Foreskin keratinocyte (primary cell): ENCODE measurements at places on chromosomes 1 and 21. TPM values are rescaled to one million over a fixed set of nuclear protein-coding genes. Genes with fewer than 3 reads are reported as not detected.

GRCh38 chr1:212749821-212750535, 41.6 kb downstream of the NSL1 start:
- DNase-seq, result peak; percentile 59

DNA sequence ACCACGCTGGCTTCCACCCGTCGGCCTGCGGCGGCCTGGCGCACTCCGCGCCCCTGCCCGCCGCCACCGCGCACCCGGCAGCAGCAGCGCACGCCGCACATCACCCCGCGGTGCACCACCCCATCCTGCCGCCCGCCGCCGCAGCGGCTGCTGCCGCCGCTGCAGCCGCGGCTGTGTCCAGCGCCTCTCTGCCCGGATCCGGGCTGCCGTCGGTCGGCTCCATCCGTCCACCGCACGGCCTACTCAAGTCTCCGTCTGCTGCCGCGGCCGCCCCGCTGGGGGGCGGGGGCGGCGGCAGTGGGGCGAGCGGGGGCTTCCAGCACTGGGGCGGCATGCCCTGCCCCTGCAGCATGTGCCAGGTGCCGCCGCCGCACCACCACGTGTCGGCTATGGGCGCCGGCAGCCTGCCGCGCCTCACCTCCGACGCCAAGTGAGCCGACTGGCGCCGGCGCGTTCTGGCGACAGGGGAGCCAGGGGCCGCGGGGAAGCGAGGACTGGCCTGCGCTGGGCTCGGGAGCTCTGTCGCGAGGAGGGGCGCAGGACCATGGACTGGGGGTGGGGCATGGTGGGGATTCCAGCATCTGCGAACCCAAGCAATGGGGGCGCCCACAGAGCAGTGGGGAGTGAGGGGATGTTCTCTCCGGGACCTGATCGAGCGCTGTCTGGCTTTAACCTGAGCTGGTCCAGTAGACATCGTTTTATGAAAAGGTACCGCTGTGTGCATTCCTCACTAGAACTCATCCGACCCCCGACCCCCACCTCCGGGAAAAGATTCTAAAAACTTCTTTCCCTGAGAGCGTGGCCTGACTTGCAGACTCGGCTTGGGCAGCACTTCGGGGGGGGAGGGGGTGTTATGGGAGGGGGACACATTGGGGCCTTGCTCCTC, 1.9 kb downstream of the OLIG2 start:
- DNase-seq, result no peak

DNA sequence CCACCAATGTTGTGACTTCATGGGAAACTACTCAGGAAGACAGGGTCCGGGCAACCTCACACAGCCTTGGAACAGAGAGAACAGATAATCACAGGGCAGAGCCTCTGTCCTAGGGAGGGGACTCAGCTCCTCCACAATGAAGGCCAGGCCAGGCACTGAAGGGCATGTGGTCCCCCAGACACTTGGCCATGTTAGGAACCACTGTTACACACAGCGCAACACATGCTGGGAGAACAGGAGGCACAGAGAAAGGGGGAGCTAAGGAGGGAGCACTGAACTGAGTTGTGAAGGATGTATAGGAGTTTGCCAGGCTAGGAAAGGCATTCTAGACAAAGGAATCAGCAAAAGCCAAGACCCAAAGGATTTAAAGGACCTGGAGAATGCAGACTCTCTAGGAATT, 127.6 kb downstream of the DMRTB1 start:
- DNase-seq, result no peak

GRCh38 chr1:43143441-43143888, 28.6 kb downstream of the EBNA1BP2 start:
- no peak for DNase-seq

GRCh38 chr1:165452336-165453130, 7.6 kb upstream of the RXRG start:
- no peak for DNase-seq

DNA sequence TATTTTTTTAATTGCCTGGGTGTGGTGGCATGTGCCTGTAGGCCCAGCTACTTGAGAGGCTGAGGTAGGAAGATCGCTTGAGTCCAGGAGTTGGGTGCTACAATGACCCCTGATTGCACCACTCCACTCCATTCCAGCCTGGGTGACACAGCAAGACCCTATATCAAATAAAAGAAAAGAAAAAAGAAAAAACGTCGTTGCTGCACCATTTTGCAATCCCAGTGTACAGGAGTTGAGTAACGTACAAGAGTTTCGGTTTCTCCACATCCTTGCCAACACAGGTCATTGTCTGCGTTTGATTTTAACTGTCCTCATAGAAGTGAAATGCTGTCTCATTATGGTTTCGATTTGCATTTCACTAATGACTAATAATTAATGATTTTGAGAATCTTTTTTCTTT, 7.9 kb downstream of the ZNF684 start:
- DNase-seq, result no peak

- DNase-seq, result no peak
These were observed 116.2 kb downstream of the CENPF start for GRCh38 chr1:214719207-214719606.

DNA sequence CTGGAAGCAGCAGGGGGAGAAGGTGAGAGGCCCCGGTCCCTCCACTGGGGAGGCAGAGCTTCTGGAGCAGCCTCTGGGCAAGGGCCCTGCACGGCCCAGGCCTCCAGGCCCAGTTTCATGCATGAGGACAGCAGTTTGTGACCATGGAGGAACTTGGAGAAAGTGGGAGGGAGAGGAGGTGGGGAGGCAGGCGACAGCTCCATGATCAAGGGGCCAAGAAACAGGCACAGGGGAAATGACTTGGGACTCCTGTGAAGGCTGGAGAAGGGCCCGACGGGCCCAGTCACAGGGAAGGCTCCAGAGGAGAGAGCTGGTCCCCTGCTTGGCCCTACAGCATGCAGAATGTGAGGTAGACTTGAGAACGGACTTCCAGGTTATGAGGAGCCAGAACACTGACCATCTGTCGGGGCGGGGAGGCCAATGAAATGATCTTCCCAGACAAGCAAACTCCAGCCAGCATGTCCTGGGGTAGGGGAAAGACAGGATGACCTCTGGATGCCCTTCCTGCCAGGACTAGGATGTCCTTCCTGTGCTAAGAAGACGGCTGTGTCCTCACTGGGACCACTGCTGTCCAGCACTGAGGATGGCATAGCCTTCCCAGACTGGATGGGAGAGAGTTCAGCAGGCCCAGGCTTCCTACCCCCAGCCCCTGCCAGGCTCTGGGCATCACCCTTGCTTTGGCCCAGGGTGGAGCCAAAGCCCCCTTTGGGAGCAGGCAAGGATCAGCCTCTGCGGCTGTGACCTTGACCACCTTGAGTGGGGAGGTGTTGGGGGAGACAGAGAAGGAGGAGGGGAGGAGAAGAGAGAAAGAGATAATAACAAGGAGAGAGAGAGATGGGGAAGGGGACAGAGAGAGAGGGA, 548.2 kb downstream of the PTPRU start:
- no peak for DNase-seq

DNA sequence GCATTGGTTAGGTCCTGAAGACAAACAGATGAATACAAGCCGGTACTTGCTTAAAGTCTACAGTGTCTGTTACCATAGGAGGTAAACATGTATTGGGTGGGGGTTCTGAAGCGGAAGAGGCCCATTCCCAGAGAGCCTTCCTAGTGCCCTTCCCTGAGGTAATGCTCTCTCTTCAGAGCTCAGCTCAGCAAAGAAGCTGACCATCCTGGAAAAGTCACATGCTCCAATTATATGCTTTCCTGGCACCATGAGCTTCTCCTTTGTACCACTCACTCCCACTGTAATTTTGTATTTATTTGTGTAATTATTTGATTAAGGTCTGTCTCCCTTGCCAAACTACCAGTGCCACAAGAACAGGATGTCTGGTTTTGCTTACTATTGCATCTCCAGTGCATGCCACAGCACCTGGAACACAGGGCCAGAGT, 42.0 kb downstream of the RAB3B start:
- DNase-seq, result peak; percentile 66

SLC5A9 gene
- not detected in 2 replicates for total RNA-seq

GRCh38 chr1:227894831-227895451, 52.8 kb downstream of the WNT9A start:
- no peak for DNase-seq

- no peak for DNase-seq
These were observed 69.0 kb upstream of the SPAG17 start for GRCh38 chr1:118254001-118254400.

ASH1L gene
- 15.7 and 15.8 TPM in 2 replicates for total RNA-seq

- no peak for DNase-seq
These were observed 71.8 kb downstream of the CLSTN1 start for GRCh38 chr1:9751971-9752370.

CFAP74 gene
- total RNA-seq, result 0.03 and 0.07 TPM in 2 replicates

DNA sequence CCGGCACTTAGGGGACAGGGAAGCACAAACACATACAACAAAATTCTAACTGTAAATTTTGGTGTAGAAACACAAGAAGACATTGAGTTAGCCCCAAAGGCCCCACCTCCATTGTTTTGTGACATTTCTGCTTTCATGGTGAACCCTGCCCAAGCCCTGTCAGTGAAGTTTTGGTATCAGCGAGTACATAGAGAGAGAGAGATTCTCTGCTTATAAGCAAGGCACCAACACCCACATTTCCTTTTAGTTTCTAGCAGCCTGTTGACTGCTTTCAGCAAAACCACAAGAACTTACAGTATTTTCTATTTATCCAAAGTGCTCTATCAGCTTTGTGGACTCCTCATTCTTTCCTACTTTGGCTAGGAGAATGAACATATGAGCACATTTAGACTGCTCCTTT, 24.0 kb downstream of the ZNF124 start:
- no peak for DNase-seq
